ENCODE measurements at places on chromosomes 16 and 17.

DNA sequence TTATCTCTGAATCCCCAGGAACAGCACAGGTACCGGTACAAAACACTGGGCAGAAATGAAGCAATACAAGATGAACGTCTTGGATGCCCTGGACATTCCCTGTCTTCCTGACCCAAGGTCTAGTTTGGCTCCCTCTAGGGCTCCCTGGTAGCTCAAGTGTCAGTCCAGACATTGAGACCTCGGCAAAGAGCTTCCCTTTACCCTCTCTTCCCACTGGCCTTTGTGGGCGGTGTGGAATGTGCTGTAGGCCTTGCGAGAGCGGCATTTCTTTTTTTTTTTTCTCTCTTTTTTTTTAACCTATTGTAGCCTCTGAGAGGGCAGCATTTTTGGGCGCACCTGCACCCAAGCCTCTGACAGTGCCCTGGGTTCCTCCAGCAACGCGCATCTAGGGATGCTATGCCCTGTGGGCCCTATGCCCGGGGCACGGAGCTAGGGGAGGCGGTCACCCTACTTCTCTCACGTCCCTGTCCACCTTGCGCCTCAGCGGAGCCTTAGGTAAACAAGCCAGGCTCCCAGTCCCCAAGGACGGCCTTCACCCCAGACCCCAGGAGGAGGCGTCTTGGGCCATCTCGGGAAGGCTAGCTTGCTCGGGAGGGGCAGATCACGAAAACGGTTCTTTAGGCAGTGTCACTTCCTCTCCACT, 1.2 kb upstream of the NFATC3 start:
- DNase-seq: no peak

DNA sequence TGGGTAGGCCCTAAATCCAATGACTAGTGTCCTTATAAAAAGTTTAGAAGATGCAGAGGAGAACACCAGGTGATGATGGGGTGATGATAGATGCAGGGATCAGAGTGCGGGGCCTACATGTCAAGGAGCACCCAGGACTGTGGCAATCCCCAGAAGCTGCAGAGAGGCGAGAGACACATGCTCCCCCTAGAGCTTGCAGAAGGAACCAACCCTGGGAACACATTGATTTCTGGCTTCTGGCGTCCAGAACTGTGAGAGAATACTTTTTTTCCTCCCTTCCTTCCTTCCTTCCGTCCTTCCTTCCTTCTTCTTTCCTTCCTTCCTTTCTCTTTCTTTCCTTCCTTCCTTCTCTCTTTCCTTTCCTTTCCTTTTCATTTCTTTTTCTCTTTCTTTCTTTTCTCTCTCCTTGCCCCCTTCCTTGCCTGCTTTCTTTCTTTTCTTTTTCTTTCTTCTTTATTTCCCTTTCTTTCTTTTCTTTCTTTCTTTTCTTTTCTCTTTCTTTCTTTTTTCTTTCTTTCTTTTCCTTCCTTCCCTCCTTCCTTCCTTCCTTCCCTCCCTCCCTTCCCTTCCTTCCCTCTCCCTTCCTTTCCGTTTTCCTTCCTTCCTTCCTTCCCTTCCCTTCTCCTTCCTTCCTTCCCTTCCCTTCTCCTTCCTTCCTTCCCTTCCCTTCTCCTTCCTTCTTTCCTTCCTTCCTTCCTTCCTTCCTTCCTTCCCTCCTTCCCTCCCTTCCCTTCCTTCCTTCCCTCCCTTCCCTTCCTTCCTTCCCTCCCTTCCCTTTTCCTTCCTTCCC, 134.3 kb downstream of the HAPSTR1 start:
- peak; percentile 43 for DNase-seq

- no peak for DNase-seq
These were observed 415.8 kb upstream of the KIF2B start for GRCh38 chr17:53406907-53407306.

GRCh38 chr17:48068491-48068961, 20.4 kb downstream of the NFE2L1 start:
- DNase-seq: no peak

DNA sequence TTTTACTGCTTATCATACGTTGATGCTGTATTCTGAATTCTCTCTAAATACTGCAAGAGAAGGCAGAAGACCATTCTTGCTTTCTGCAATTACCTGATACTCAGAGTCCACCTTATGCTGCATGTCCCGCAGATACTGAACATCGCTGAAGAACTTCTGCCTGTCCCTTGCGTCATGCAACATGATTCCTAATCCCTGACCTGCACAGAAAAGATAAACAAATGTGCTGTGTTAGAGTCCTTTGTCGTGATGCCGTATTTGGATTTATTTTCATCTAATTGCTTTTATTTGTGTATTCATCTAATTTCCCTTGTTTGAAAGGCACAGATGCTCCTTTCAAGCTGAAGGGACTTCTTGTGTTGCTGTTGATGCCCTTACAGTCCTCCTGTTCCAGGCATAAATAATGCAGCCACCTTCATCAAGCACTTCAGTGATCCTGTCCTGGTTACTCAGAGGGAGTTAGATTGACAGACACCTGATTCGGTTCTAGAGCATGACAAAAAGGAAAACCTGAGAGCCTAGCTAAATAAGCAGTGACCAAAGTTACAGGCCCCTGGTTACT, 6.5 kb downstream of the MARCHF10 start:
- no peak for DNase-seq

- no peak for DNase-seq
These were observed 22.4 kb upstream of the FAAP100 start for GRCh38 chr17:81574643-81574956.

GRCh38 chr16:424623-425081, 797 bp upstream of the RAB11FIP3 start:
- peak; percentile 43 for DNase-seq

GRCh38 chr17:63070031-63070430, 104.0 kb downstream of the TANC2 start:
- no peak for DNase-seq

GRCh38 chr16:79047337-79047736, 553.2 kb downstream of the MAF start:
- no peak for DNase-seq

GRCh38 chr17:43791589-43791988, 11.4 kb downstream of the CFAP97D1 start:
- DNase-seq: no peak

DNA sequence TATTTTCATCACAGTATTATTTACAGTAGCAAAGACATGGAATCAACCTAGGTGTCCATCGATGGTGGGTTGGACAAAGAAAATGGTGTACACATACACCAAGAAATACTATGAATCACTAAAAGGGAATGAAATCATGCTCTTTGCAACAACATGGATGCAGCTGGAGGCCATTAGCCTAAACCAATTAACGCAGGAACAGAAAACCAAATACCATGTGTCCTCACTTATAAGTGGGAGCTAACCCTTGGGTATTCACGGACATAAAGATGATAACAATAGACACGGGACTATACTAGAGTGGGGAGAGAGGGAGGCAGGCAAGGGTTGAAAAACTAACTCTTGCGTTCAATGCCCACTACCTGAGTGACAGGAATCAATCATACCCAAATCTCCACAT, 41.0 kb downstream of the MRPS23 start:
- DNase-seq: no peak

- DNase-seq: no peak
These were observed 487.0 kb downstream of the HAPSTR1 start for GRCh38 chr16:9578459-9578858.

GRCh38 chr16:53821487-53821886, 117.5 kb downstream of the FTO start:
- no peak for DNase-seq

DNA sequence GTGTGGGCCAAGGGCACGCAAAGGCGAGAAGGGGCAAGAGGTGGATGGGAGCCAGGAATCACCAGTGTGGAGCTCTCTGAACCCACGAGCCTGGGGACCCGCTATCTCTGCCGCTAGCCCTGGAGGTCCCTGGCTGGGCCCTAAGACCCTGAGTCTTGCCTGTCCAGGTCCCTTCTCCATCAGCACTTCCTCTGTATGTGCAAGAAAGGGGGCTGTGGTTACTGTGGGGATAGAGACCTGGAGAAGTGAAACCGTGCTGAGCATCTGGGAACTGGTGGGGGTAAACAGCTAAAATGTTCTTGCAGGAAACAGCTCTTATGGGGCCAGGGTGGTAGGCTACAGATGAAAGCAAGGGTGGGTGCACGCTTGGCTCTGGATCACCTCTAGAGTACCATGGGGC, 3.1 kb downstream of the SPNS3 start:
- DNase-seq: no peak

DNA sequence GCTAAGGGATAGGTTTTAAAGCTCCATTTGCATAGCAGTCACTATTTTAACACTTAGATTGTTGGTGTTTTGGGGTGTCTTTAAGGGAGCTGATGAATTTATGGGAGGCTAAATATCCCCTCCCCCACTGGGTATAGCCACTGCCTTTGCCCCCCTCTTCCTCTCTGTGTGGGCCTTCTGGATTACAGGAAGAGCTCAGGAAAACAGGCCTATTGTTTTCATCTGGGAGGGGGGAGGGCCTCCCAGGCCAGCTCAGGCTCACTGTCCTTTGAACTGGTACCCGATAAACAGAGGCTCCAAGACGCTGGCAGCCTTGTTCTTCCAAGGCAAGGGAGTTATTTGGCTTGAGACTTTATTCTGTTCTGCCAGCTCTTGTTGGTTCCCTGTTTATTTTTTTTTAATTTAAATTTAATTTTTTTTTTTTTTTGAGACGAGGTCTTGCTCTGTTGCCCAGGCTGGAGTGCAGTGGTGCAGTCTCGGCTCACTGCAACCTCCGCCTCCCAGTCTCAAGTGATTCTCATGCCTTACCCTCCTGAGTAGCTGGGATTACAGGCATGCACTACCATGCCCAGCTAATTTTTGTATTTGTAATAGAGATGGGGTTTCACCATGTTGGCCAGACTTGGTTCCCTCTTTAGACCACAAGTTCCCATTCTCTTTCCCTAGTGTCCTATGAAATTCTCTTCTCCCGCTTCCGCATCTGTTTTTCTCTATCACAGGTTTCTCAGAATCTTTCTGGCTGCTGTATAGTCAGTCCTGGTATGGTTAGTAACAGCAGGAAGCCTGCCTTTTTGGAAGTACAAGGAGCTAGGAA, 25.1 kb downstream of the MINK1 start:
- DNase-seq: peak; percentile 65

DNA sequence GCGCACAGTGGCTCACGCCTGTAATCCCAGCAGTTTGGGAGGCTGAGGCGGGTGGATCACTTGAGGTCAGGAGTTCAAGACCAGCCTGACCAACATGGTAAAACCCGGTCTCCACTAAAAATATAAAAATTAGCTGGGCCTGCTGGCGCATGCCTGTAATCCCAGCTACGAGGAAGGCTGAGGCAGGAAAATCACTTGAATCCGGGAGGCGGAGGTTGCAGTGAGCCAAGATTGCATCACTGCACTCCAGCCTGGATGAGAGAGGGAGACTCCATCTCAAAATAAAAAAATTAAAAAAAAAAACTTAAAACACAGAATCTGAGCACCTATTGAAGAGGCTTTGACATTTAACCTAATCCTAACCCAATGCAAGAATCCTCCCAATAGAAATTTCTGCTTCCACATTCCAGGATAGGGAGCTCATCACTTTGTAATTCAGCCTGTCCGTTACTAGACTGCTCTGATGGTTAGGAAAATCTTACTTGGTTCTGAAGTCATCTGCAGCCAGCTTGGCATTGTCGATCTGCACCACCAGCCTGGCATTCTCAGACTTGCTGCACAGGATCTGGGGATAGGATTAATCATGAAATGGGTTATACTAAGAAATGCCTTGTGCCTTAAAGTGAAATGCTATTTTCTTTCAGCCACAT, 2.1 kb downstream of the KRT33B start:
- no peak for DNase-seq

DNA sequence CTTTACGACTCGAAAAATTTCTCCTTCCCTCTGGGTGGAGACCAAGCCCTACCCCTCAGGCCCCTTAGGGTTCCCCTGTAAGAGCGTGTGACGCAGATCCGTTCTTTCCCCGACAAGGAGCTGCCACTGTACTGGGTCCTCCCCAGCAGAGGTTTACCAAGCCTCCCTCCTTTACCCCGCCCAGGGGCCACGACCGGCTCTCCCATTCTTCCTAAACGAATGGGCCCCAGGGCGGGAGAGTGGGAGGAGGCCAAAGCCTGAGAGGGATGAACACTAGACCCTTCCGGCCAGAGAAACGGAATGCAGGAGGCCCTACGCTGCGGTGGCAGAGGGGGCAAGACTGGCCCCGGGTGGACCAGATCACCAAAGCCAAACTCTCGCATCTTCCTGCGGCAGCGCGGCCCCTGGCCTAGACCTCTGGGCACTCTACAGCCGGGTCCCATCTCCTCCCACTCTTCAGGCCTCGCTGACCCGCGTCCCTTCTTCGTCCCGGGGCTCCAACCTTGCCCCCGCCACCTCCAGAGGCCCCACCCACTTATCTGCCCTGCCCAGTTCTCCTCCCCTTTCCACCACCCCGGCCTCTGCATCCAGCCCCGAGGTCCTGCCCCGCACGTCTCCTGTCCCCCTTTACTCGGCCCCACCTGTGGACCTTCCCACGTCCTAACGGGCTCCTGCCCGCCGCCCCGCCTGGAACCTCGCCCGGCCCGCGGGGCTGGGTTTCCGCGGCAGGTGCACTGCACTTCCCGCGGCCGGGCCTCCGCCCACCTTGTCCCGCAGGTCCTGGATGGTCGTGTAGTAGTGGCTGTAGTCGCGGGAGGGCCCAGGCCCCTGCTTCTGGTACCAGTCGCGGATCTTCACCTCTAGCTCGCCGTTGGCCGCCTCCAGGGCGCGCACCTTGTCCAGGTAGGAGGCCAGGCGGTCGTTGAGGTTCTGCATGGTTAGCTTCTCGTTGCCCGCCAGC, 765 bp downstream of the KRT19 start:
- no peak for DNase-seq

DNA sequence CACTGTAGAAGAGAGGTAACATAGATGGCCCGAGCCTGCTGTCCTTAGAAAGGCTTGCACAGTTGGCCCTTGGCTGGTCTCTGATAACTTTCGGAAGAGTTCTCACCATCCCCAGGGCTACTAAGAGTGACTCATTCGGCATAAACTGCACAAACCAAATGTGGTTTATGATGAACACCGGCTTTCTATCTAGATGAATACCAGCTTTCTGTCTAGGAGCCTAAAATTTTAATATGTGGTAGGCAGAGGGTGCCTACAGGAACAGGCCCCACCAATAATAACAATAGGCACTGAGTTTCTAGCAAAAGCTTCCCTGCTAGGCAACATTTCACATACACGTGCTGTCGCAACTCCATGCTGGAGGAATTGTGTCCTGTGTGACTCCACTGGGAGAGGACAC, 15.4 kb downstream of the CNOT1 start:
- DNase-seq: no peak
